B cell (primary cell): ENCODE measurements at places on chromosomes 11 and 22.

DNA sequence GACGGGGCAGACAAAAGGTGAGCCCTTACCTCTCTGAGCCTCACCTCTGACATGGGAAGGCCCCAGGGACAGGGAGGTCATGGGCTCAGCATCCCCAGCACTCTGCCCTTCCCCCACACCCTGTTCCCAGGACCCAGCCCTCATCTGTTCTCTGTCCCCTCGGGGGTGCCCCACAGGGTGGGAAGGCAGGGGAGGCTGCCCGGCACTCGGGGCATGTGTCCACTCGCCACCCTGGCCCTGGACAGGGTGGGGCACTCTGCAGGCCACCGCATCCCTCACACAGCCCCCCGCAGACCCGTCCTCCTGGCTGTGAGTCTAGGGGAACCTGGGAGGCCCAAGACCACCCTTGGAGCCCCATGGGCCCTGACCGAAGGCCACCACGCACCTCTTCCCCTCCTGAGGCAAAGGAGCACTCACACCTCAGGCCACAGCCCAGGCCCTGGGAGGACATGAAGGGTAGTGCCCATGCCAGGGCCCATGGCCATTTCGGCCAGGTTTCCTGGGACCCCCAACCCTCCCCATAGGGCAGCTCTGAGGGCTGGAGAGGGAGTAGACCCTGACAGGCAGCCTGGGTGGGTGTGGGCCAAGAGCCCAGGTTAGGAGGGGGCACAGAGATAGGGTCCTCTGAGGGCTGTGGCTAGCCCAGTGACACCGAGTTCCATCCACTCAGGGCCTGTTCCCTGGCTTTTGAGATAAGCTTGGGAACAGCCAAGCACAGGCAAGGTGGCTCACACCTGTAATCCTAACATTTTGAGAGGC lies 193.1 kb downstream of the IGLL1 start:
- DNase-seq: peak; percentile 13

- DNase-seq: no peak
Measured at GRCh38 chr11:46679241-46680163, 20.9 kb downstream of the ARHGAP1 start.

DNA sequence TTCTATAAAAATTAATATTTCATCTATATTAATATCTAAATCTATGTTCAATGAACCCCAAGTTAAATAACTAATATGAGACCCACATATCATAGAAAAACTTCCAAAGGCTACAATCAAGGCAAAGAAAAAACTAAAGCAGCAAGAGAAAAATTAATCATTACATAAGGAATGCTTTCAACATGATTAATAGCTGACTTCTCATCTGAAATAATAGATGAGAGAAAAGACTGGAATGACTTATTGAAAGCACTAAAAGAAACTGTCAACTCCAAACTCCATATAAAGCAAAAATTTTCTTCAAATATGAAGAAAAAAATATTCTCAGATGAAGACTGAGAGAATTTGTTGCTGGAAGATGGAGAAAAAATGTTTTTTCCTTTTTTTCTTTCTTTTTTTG lies 13.0 kb downstream of the TRIM5 start:
- no peak for DNase-seq

GRCh38 chr11:112856591-112856990 lies 104.6 kb upstream of the NCAM1 start:
- DNase-seq: no peak

DNA sequence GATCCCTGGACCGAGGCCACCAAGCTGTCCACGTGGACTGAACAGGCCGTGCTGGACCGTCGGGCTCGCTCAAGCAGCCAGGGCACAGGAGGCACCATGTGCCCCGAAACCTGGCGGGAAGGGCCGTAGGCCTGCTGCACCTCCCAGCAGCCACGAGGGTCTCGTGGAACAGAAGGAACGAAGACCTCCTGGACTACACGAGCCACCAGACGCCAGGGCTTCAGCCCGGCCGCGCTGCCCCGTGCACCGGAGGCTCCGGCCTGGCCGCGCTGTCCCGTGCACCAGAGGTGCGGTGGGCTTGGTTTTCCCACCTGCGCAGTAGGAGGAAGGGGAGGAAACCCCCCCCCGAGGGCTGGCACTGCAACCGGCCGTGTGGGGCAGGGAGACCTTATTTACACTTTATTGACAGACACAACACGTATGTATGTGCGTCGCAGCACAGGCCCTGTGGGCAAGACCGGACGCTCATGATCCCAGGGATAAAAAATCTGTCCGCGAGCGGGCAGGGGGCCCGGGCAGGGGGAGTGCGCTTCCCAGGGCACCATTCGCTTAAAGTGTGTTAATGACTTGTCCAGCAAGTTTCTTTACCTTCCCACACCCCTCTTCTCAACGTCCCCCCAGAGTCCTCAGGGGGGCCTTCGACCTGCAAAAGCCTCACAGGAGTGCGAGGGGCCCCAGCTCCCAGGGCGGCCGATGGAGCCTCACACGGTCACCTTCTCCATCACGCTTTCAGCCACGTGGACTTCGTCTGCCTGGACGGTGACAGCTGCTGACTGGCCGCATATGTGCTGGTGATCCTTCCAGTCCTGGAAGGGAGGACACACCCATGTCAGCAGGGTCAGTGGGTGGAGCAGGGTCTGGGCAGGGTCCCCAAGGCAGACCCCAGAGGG lies 7.0 kb downstream of the DRD4 start:
- no peak for DNase-seq

- no peak for DNase-seq
Measured at GRCh38 chr11:72635309-72635915, 38.8 kb downstream of the PDE2A start.

- DNase-seq: no peak
Measured at GRCh38 chr11:64095949-64096348, 60.2 kb downstream of the FLRT1 start.

- DNase-seq: no peak
Measured at GRCh38 chr11:75184757-75185425, 34.0 kb downstream of the SLCO2B1 start.

DNA sequence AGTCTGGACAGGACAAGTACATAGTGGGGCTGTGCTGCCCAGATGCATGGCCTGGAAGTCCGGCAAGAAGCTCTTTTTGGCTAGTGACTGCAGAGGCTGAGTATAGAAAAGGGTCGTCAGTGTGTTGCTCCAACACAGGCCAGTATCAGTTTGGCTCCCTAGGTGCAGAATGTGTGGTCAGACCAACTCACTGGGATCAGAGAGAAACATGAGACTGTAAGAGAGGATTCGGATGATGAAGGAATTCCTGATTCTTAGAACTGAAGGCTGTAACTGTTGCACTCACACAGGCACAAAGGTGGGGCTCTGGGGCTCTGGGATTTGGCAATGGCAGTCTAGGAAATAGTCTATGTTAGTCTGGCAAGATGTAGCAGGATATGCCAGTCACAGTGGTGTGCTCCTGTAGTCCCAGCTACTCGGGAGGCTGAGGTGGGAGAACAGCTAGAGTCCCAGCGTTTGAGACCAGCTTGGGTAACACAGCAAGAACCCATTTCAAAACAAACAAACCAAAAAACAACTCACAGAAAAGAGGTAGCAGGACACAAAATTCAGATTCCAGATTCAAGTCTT lies 11.1 kb upstream of the UPB1 start:
- DNase-seq: no peak

GRCh38 chr11:75474240-75474639 lies 41.2 kb upstream of the KLHL35 start:
- DNase-seq: no peak

GRCh38 chr11:27464909-27465308 lies 7.7 kb downstream of the LGR4 start:
- no peak for DNase-seq

- no peak for DNase-seq
Measured at GRCh38 chr22:29454276-29454675, 15.9 kb downstream of the RFPL1 start.

DNA sequence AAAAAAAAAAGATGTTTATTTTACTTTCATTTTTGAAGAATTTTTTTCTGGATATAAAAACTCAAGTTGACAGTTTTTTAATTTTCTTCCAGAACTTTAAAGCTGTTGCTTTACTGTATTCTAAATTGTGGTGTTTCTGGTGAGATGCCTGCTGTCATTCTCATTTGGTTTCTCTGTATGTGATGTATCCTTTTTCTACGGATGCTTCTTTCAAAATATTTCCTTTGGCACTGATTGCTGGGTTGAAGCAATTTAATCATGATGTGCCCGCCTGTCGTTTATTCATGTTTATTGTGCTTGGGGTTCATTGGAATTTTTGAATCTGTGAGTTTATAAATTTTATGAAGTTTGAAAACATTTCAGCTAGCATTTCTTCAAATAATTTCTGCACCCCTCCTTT lies 29.4 kb upstream of the CTSD start:
- DNase-seq: no peak

- DNase-seq: no peak
Measured at GRCh38 chr11:125941619-125942611, 3.9 kb upstream of the VSIG10L2 start.

GRCh38 chr22:34738661-34739400 lies 327.1 kb upstream of the ISX start:
- no peak for DNase-seq

GRCh38 chr11:78033040-78033439 lies 10.0 kb upstream of the KCTD14 start:
- DNase-seq: no peak

GRCh38 chr11:14223636-14224288 lies 135.2 kb downstream of the RRAS2 start:
- no peak for DNase-seq

DNA sequence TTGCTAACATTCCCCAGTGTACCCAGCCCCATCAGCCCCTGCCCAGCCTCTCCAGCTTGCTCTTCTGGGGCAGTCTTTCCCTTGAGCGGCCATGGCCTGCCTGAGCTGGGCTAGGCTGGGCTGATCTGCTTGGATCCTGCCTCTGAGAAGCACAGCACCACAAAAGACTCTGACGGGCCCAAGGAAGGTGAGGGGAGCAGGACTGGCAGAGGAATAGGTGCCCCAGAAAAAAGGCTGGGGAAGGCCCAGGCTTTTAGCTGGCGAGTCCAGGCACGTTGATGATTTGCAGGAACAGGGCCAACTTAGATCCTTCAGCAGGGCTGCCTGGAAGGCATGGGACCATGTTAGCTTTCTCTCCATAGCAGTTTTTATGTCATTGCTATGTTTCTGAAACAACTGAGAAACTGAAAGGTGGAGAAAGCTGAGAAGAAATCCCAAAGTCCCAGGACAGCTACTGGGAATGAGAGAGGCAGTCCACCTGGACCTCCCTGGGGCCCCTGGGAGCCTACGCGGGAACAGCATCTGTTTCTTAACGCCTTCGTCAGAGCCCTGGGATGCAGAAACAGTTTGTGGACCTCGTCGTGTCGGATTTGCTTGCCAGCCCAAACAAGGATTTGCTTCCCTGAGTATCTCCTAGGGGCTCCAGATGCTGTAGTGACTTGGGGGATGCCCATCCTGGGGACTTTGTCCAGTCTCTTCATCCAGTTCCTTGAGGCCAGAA lies 24.4 kb upstream of the FXYD6 start:
- no peak for DNase-seq

- no peak for DNase-seq
Measured at GRCh38 chr11:69231466-69232018, 62.4 kb upstream of the MYEOV start.

GRCh38 chr11:64222651-64223000 lies 3.4 kb downstream of the TRPT1 start:
- DNase-seq: no peak

GRCh38 chr11:129453293-129453721 lies 77.7 kb downstream of the BARX2 start:
- no peak for DNase-seq

GRCh38 chr11:1504138-1504537 lies 17.6 kb upstream of the MOB2 start:
- no peak for DNase-seq

GRCh38 chr11:9060700-9061111 lies 30.7 kb downstream of the SCUBE2 start:
- no peak for DNase-seq

- peak; percentile 42 for DNase-seq
Measured at GRCh38 chr11:35166369-35167360, 27.7 kb downstream of the CD44 start.

- no peak for DNase-seq
Measured at GRCh38 chr11:120819437-120820365, 204.2 kb upstream of the TBCEL start.

DNA sequence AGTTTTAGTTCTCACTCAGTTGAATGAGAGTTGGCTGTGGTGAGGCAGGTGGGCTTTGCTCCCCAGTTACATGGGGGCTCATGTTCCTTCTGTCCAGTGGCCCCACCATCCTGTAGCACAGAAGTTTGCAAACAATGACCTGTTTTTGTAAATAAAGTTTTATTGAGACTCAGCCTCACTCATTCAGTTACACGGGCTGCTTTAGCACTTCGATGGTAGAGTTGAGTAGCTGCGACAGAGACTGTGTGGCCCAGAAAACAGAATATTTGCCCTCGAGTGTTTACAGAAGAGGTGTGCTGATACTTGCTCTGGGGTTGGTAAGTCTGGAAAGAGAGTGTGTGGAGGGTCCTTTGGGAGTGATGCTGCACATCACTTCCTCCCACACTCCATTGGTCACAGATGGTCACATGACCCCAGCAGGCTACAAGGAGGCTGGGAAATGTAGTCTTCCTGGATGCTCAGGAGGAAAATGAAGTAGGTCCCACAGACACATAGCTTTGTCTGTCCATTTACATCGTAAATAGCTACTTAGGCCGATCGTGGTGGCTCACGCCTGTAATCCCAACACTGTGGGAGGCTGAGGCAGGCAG lies 34.6 kb downstream of the IFT27 start:
- DNase-seq: no peak

DNA sequence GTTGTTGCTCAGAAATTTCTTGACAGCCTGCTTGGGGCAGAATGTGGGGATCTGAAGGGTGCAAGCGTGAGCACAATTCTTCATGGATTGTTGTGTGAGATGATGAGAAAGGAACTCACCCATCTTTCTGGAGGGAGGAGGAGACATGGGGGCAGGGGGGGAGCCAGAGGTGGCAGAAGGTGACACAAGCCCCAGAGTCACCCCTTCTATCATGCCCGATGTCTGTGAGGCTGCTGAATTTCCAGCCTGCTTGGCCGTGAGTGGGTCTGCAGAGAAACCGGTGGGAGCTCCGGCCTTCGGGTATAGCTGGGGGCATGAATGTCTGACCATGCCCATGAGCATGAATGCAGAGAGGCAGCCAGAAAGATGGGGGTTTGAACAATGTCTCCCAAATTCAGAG lies 870.7 kb downstream of the TBC1D22A start:
- DNase-seq: no peak

- DNase-seq: no peak
Measured at GRCh38 chr11:114105611-114106010, 46.1 kb downstream of the ZBTB16 start.

GRCh38 chr11:13260201-13260962 lies 17.2 kb upstream of the BMAL1 start:
- DNase-seq: no peak

GRCh38 chr22:45889093-45889538 lies 87.8 kb downstream of the WNT7B start:
- DNase-seq: no peak

- DNase-seq: peak; percentile 32
Measured at GRCh38 chr22:41094041-41094593, 1.7 kb downstream of the EP300 start.

GRCh38 chr22:28310299-28310698 lies 369.3 kb downstream of the TTC28 start:
- no peak for DNase-seq

DNA sequence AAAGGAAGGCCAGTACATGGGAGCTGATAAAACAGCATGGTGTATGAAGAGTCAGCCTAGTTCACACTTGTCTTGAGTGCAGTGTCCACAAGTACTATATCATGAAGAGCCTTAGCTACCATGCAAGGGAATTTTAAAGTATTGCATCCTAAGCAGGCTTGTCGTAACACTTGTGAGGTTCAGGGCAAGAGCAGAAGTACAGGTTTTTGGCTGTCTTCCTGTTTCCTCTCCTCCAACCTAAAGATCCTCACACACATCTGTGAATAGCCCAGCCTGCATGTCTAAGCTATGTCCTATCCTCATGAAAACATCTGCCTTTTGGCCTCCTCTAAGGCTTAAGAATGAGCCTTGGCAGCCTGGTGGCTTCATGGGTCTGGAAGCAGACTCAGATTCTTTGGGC lies 34.6 kb upstream of the TMEM123 start:
- no peak for DNase-seq
